ENCODE measurements at places on chromosomes 4 and X.

- DNase-seq = no peak
Observed at GRCh38 chrX:68833855-68834331, 5.1 kb downstream of the EFNB1 start.

- DNase-seq = no peak
Observed at GRCh38 chr4:1099270-1099669, 14.1 kb downstream of the RNF212 start.

- DNase-seq = no peak
Observed at GRCh38 chrX:109874548-109874947, 128.4 kb upstream of the TMEM164 start.

GRCh38 chr4:167032871-167033270 is 201.4 kb downstream of the SPOCK3 start:
- DNase-seq = no peak
